ENCODE measurements at places on chromosomes 3 and 15.

DNA sequence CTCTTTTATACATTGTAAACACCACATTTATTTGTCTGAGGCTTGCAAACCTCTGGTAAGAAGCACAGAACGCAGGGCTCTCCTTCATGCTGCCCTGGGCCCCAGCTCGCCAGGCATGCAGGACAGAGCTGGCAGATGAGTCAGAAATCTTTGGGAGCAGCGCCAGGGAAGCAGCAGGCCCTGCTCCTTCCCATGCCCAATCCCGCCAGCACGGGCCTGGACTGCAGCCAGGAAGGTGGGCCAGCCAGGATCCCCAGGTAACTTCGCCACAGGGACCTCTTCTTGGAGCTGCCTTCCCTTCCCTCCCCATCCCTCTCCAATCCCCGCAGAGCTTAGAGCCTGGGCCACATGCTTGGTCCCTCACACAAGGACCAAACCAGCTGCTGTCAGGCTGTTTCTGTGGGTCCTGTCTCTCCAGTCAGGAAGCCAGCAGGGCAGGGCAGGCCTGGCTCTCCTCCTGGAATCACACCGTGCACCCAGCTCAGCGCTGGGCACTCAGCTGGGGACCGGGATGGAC, 8.8 kb downstream of the STOML1 start:
- peak; percentile 95 for DNase-seq

DNA sequence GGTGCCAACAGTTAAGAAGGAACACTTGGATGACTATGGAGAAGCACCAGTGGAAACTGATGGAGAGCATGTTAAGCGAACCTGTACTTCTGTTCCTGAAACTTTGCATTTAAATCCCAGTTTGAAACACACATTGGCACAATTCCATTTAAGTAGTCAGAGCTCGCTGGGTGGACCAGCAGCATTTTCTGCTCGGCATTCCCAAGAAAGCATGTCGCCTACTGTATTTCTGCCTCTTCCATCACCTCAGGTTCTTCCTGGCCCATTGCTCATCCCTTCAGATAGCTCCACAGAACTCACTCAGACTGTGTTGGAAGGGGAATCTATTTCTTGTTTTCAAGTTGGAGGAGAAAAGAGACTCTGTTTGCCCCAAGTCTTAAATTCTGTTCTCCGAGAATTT, 3.0 kb downstream of the SKIL start:
- no peak for DNase-seq

DNA sequence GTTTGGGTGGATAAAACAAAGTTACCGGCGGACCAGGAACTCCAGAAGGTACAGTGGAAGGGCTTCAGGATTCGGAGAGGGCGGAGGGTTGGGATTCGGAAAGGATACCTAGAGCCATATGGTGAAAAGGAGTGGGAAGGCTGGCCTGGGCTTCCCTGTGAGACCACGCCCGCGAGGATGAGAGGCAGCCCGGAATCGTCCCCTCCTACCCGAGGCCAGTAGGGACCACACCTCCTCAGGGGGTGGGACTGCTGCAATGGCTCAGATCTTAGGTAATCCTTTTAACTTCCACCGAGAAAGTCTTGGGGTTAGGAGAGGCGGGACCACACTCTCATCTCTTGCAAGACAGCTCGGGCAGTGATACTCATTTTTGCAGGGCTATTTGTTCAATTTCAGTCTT, 511.3 kb downstream of the OCA2 start:
- no peak for DNase-seq

DNA sequence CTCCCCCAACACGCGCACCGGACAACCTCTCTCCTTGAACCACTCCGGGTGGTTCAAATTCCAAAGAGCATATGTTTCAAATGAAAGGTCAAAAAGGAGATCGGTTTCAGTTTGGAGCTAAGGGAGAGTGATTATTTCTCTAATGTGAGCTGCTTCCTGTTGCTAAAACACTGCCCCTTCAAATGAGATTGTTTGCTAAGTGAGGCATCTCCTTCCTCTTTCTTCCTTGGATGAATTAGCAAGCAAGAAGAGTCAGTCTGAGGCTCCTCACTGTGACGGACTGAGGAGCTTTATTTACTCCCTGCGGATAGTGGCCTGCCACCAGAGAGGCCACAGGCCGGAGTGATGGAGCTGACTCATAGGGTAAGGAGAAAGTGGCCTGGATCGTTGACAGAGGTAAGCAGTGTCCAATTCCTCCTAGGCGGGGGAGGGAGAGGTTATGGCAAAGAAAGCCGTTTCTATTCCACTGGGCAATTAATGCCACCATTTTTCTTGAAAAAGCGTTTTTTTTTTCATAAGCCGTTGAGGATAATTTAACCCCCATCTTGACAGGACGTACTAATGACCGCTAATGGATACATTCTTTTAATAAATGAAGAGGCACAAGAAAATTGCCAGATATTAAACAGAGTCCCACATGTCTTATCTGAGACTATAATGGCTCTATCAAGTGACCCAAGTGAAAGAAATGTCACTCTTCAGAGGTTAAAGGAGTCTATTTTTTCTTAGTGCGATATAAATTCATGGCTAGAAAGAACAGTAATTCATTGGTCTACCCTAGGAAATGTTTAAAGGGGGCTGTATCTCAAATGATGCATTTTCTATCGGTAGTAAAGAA, 167.0 kb upstream of the ANKRD28 start:
- no peak for DNase-seq

DNA sequence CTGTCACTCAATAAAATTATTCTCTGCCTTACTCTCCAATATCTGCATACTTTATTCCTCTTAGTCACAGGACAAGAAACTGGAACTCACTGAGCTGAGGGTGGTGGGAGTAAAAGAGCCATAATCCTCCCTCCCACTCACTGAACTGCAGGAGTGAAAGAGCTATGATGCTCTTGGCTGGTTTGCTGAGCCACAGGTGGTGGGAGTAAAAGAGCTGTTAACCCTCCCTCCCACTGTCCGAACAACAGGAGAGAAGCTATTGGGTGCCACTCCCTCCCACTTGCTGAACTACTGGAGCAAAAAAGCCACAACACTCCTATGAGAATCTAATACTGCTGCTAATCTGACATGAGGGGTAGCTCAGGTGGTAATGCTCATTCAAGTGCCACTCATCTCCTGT, 391.0 kb downstream of the NSUN3 start:
- no peak for DNase-seq

DNA sequence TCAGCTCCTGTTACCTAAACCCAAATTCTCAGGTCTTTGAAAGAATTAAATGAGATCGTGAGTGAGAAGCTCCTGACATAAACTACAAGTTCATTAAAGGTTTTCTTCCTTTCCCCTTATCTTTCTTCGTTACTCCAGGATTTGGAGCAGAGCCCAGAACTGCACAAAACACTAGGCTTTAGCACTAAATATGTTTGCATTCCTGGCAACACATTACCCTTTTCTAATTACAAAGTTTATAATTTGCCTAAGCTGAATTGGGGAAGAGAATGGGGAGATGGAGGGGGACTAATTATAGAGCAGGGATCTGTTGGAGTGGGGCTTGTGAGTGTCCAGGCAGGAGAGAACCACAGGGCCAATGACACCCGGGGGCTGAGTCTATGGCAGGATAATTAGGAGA, 109.7 kb downstream of the SV2B start:
- no peak for DNase-seq

- no peak for DNase-seq
Observed at GRCh38 chr3:3192286-3192675, 12.8 kb upstream of the CRBN start.

DNA sequence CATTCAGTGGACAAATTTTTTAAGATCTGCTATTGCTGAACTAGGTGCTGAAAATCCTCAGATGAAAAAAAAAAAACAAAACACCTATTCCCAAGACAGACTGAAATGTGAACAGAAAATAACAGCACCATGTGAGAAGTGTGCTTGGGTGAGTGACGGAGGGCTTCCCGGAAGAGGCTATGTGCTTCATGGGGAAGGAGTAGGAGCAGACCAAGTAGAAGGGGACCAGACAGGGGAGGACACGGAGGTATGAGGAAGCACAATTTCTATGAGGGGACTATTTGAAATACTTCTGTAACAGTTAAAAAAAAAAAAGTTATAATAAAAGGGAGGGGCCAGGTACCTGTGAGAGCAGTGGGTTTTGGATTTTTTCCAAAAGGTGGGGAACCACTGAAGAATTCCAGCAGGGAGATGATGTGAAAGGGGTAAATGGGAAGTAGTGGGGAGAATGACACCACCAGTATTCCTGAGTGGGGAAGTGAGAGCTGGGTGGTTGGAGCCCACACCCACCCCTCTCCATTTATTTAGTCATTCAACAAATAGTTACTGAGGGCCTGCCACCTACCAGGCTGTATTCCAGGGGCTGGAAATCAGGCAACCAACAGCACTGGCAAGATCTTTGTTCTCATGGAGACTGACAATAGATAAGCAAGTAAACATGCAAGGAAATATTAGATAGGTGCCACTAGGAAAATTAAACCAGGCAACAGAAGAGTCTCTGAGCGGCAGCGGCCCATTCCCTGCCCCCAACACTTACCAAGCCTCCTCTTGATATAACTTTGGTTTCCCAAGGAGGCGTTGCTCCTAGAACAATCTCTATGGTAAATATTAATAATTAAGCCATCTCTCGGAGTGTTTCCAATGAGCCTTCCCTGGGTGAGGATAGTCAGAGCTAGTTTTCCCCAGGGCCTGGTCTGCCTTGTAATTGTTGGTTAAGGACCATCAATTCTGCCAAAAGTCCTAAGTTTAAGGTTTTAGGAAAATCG, 3.8 kb upstream of the USP3 start:
- DNase-seq = no peak

DNA sequence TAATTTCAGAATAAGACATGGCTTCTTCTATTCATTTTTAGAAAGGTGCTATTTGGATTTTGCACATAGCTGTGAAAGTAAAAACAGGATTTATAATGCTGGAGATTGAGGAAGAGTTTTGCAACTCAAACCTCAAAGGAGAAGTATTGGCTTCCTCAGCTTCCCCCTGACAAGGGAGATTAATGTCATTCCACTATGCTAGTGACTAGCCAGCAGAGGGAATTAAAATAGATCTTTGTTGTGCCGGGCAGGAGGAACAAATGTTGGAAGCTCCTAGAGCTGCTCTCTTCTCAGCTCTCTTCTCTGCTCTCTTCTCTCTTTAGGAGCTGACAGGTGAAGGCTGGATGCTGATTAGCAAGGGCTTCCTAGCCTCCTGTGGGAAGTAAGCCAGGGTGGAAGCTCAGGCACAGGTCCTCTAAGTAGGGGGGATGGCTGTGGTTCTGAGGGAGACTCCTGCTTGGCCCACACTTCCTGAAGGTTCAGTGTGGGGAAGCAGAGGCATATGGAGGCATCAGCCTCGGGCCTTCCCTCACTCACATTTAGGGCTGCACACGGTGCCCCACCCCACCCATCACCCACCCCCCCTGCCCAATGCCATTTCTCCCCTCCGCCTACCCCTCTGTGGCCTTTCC, 29.6 kb downstream of the CX3CR1 start:
- no peak for DNase-seq

GRCh38 chr3:71873093-71873611, 88.2 kb upstream of the PROK2 start:
- DNase-seq = no peak

DNA sequence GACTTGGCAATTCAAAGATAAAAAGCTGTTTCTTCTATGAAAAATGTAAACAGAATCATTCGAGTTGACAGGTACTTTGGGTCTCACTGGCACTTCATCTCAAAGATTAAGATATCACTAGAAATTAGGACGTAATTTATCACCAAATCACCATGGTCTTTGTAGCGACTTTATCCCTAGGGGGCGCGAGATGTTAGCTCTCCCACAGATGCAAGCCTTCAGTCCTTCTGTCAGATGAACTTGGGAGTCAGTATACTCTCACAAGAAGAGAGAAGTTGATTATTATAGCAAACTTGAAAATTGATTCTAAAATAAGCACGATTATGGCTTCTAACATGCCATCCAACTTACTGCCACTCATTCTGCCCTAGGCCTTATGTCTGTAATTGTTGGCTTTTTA, 150.3 kb downstream of the ALCAM start:
- DNase-seq = no peak

GRCh38 chr15:75597667-75598341, 18.7 kb upstream of the PTPN9 start:
- DNase-seq = no peak

DNA sequence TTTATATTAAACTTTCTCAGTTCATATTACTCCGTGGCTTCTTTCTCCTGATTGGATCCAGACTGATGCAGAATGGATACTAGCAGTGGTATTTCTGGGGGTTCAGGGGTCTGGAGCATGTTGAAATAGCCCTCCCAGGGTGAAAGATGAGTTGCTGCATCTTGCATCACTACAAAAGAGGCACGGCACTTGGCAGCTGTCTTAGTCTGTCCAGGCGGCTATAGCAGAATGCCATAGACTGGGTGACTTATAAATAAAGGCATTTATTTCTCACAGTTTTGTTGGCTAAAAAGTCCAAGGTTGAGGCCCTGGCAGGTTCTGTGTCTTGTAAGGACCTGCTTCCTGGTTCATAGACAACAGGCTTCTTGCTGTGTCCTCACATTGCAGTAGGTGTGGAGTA, 660 bp upstream of the BCL2L10 start:
- no peak for DNase-seq

DNA sequence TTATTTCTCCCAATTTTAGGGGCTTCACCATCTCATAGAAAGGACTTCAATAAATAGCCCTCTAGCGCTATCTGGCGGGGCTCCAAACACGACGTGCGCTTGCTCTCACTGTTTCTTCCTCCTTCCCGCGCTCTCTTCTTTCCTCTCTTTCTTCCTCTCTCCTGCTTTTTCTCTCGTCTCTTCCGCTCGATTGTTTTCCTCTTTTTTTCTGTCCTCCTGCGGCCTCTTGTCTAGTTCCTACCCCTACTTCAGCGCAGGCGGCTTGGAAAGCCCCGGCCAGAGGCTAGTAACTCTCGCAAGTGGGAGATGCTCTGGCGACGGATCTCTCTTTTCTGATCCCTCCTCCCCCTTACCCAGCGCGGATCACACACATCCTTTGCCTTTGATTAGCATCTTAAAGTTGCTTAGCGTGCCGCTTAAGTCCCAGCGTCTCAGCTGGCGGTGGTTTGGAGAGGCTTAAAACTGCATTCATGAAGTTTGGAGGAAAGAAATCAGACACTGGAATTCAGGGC, 6.2 kb upstream of the MEIS2 start:
- peak; percentile 43 for DNase-seq

DNA sequence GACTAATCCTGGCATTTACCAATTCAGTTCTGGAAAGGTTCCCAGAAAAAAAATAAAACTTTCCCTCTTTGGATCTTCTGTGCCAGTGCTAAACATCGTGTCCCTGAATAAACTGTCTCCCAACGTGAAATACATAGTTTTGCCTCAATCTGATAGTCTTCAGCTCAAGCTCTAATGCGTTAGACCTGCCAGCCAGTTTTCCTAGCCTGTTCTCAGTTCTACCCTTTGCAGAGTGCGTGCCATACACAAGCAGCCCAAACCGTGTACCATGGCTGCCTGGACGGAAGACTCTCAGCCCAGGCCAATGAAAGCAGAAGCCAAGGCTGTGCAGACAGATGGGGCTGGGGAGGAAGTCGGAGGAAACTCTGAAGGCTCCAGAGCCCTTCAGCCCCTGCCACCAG, 11.4 kb upstream of the OCA2 start:
- peak; percentile 51 for DNase-seq

GRCh38 chr3:9105421-9105820, 142.1 kb upstream of the RAD18 start:
- no peak for DNase-seq

GRCh38 chr3:112261742-112262141, 32.3 kb downstream of the SLC9C1 start:
- DNase-seq = no peak

Data from osteoblast (primary cell).